Upper lobe of left lung (tissue), 6 donors: ENCODE measurements at places on chromosomes 13 and 19. TPM values are rescaled to one million over a fixed set of nuclear protein-coding genes. Genes with fewer than 3 reads are reported as not detected.

DNA sequence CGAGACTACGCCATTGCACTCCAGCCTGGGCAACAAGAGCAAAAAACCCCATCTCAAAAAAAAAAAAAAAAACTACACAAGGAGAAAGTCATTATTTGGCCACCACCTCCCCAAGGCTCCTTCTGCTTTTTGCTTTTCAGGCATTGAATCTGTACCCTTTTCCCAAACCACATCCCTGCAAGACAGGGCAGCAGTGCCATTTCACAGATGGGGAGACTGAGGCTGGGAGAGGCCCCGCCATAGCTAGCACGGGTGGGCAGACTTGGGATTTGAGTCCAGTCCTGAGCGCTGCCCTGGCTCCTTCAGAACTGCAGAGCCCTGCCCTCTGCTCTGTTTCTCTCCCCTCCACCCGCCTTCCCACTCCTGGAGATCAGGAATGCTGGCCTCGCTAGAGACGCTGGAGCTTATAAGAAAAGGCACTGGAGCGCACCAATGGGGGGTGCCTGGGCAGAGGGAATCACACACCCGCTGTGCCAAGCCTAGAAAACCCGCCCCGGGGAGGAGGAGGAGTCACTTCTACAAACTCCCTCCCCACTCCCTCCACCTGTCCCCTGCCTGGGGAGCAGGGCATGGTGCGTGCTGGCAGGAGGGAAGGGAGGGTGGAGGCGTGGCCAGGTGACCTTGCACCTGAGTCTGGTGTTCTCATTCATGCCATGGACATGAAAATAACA lies 17.6 kb downstream of the TJP3 start:
- DNase-seq, result no peak

DNA sequence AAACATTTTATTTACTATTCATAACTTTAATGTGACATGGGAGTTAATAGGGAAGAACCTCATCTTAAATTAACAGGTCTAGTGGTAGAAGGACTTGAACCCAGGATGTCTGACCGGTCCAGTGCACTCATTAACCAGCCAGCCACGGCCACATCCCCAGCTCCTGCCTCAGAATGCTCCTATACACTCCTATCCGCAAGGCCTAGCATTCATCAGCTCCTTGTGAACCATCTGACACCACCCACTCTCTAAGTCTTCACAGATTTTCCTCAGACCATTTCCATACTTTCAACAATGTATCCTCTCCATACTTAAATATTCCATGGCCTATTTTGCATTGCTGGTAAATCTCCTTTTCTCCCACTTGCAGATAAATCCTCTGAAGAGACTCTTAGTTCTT lies 98.3 kb downstream of the KLF12 start:
- DNase-seq, result no peak

- no peak for DNase-seq
Measured at GRCh38 chr13:37163641-37164265, 58.3 kb upstream of the CSNK1A1L start.

GRCh38 chr13:110669036-110669435 lies 36.9 kb downstream of the CARS2 start:
- DNase-seq, result no peak

DNA sequence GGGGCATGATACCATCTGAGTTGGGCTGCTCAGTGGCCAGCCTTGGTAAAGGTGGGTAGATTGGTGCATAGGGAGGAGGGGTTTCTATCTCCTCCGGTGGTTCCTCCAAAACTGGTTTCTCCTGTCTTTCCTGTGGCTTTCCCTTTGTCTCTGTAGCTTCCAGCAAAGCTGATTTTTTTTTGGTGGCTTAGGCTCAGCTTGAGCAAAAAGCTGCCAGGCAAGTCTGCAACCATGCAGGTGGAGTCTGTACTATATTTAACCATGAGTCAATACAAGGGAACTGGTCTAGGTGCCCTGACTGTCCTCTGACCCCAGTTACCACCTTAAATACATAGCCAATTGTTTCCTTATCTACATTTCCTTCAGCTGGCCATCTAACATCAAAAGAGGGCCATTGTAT lies 64.0 kb upstream of the ZNF681 start:
- no peak for DNase-seq

DNA sequence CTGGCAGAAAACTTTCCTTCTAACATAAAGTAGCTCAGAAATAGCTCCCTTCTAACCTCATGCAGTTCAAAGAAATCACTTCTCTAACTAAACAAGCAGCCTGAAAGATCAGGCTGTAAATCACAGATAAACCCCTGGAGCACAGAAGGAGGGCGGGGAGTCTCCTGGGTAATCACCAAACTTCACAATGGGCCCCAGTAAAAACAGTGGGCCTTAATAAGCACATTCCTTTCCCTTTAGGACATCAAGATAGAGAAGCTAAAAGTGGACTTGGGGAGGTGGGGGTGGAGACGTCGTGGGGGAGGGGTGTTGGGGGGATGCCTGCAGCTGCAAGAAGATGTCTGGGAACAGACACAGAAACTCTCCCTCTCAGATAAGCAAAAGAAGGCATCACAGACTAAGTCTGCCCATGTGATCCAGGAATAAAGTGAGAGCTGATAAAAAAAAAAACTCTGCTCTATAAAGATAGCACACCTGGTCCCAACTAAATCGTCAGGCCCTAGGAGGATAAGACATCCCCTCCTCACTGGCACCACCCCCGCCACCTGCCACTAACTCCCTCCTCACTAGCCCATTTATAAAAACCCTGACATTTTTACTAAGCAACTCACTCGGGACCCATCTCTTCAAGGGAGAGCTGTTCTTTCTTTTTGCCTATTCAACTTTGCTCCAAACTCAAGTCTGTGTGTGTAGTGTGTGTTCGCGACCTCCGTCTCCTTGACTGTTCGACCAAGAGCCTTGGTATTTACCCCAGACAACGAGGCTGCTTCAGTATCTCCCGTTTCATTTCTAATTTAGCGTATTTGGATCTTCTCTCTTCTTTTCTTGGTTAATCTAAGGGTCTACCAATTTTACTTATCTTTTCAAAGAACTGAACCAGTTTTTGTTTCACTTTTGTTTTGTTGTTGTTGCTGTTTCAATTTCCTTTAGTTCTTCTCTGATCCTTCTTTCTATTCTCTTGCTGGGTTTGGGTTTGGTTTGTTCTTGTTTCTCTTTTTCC lies 31.7 kb downstream of the DNAJC15 start:
- no peak for DNase-seq

GRCh38 chr13:23637829-23638228 lies 67.6 kb downstream of the TNFRSF19 start:
- DNase-seq, result no peak

DNA sequence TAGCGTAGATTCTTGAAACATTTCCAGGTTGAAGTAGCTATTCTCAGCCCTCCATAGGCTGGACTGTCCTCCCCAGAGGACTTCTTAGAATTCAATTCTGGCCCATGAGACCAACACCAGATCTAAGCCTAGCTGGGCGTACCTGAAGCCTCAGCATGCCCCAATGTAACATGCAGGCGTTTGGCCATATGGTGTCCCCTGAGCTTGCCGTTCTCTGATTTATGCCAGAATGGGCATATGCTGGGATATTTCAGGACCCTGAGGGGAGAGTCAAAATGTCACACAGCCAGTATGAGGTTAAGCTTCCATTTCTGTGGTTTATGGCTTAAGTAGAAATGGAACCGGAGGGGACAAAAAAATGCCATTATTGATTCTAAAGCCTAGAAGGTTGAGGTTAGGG lies 317.7 kb upstream of the OBI1 start:
- DNase-seq, result no peak

ELANE gene
- total RNA-seq, result 0.94 TPM

DNA sequence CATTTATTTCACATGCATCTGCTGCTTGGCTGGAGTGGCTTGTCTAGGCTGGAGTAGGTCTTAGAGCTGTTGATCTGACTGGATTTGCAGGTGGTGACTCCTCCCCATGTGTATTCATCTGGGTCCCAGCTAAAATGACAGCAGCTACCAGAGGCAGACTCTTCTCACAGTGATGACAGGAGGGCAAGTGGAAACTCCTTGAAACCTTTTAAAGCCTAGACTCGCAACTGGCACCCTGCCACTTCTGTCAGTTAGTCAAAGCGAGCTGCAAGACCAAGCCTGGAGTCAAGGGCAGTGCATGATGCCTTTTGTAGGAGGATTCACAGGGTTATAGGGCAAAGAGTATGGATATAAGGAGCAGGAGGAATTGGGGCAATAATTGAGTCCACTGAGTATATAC lies 65.2 kb downstream of the TEX26 start:
- no peak for DNase-seq

DNA sequence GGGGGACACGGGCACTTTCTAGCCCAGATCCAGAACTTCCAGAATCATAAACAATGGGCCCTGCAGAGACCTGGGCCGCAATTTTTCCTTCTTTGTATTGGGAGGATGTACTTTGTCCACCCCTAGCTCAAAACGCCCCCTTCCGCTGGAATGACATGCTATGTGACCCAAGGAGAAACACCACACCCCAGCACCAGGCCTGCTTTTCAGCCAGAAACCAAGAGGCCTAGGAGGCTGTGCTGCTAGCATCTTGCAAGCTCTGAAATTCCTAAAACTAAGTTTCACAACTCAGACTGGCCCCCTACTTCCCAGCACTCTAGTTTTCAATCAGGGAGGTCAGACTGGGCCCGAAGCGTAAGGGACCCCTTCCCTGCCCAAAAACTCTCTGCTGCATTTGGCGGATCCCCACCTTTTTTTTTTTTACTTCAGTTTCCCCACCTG lies 538 bp downstream of the LSM4 start:
- DNase-seq, result no peak

CCDC169 gene
- total RNA-seq, result not detected

NLRP5 gene
- not detected for total RNA-seq

CDX2 gene
- not detected for total RNA-seq

RUVBL2 gene
- 75.1 TPM for total RNA-seq

SCGB2B2 gene
- total RNA-seq, result 1.0 TPM

GNG7 gene
- total RNA-seq, result 7.6 TPM
